ENCODE measurements at places on chromosomes 11 and 22.

DNA sequence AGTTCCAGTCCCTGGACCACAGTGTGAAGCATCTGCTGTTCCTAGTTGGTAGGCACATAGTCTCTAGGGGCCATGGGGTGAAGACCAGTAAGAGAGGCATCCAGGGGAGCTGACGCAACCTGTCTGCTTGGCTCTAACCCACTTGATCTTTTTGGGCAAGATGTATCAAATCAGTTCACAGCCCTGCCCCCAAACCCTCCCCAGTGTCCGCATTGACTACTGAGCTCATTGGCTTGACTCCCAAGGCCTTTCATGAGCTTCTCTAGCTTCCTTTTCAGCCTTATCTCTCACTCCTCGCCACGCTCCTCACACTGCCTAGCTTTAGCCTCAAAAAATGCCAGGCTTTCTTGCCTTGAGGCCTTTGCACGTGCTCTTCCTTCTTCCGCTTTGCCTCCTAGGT is 29.7 kb upstream of the ABCC8 start:
- no peak for DNase-seq

DNA sequence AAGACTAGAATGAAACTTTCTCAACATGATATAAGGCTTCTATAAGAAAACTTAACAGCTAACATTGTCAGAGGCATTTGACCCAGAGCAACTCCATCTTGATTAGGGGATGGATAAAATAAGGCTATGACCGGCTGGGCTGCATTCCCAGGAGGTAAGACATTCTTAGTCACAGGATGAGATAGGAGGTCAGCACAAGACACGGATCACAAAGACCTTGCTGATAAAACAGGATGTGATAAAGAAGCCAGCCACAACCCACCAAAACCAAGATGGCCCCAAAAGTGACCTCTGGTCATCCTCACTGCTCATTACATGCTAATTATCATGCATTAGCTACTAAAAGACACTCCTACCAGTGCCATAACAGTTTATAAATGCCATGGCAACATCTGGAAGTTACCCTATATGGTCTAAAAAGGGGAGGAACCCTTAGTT is 135.2 kb downstream of the TTC28 start:
- DNase-seq: no peak

DNA sequence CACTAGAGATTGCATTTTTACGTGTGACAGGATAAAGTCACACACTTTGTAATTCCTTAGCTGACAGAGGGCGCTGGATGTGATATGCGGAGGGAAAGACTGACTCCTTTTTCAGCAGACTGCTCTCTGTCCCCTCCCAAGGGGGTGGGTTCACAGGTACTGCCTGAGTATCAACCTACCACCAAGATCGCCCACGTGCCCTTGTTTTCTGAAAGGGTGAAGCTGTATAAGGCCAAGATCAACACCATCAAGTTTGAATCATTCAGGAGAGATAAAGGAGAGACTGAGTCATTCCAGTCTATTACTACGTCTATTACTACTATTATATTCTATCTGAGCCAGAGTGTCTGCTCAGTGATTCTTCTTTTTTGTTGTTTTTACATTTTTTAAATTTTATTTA is 30.7 kb downstream of the BUD13 start:
- peak; percentile 54 for DNase-seq

GRCh38 chr11:92269021-92269420 is 44.4 kb downstream of the FAT3 start:
- DNase-seq: peak; percentile 64

All from GM23248 (cell line).